Suprapubic skin (tissue), 4 donors: ENCODE measurements at places on chromosomes 7 and 10. TPM values are rescaled to one million over a fixed set of nuclear protein-coding genes. Genes with fewer than 3 reads are reported as not detected.

Gene PTPN20
- 7.5 TPM for total RNA-seq

DNA sequence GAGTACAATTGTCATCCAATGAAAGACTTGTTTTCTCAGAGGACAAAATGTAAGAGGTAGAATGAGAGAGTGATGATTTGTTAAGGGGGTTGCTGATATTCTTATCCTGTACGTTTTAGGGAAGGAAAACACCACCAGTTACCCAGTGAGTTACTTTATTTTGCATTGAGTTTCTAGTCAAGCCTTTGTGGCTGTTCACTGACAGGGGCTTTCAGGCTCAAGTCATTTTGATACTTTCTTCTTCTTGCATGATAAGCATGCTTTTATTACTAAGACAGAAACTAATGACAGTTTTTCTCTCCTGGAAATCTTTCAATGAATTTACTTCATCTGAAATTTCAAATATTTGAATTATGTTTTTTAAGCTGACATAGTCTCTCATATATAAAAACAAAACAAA lies 710.2 kb upstream of the POM121L12 start:
- H3K27me3 ChIP-seq: no peaks in the 10 kb centered on the region
- H3K36me3 ChIP-seq: no peaks in the 10 kb centered on the region
- H3K27ac ChIP-seq: no peak overlapping the region
- no peaks in the 10 kb centered on the region for H3K4me1 ChIP-seq
- DNase-seq: no peak
- H3K4me3 ChIP-seq: no peak overlapping the region

GRCh38 chr7:69047151-69047754 lies 551.0 kb upstream of the AUTS2 start:
- no peaks in the 10 kb centered on the region for H3K27me3 ChIP-seq
- H3K27ac ChIP-seq: no peak overlapping the region
- no peaks in the 10 kb centered on the region for H3K36me3 ChIP-seq
- no peak overlapping the region for H3K4me3 ChIP-seq

DNA sequence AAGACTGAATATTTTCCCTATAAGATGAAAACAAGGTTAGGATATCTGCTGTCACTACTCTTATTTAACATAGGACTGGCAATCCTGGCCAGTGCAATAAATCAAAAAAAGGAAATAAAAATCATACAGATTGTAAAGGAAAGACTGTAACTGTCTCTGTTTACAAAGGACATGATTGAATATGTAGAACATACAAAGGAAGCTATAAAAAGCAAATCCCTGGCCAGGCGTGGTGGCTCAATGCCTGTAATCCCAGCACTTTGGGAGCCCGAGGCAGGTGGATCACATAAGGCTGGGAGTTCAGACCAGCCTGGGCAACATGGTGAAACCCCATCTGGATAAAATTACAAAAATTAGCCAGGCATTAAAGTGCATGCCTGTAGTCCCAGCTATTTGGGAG lies 15.8 kb downstream of the ZNF485 start:
- peaks cover under 1% of the 10 kb centered on the region for H3K36me3 ChIP-seq
- H3K4me3 ChIP-seq: no peak overlapping the region
- no peak for DNase-seq
- H3K27ac ChIP-seq: no peak overlapping the region
- H3K27me3 ChIP-seq: no peaks in the 10 kb centered on the region
